ENCODE measurements at places on chromosomes 1 and 21.

DNA sequence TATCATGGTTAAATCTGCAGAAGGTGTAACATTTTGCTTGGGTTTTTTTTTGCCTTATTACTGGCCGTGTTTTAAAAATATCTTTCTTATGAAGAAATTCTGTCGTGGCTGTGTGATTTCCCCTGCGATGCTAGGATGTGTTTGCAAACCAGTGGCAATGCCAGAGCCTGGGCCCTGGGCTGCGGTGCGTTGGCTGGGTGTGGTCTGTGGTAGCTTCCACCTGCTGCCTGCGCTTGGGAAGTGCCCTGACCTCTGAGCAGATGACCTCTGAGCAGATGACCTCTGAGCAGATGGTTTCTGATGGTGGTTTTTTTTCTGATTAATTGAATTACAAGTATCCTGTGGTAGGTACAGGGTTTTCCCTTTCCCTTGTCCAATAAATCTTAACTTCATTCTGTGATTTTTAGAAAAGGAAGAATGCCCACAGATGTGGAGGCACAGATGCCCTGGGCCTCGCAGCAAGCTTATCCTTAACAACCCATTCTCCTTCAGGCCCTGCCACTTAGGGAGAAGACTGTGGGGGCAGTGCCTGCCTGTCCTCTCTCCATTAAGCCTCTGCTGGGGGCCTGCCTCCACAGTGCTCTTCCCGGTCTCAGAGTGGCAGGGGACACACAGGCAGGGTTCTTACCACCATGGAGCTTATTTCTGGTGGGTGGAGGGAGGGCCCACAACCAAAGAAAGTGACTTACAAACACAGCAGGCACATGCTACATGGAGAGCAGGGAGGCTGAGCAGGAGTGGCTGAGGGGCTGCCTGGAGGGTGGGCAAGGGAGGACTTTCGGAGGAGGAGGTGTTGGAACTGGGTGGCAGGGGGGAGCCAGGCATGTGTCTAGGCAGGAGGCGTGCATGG is 81.7 kb downstream of the PCBP3 start:
- DNase-seq: no peak

DNA sequence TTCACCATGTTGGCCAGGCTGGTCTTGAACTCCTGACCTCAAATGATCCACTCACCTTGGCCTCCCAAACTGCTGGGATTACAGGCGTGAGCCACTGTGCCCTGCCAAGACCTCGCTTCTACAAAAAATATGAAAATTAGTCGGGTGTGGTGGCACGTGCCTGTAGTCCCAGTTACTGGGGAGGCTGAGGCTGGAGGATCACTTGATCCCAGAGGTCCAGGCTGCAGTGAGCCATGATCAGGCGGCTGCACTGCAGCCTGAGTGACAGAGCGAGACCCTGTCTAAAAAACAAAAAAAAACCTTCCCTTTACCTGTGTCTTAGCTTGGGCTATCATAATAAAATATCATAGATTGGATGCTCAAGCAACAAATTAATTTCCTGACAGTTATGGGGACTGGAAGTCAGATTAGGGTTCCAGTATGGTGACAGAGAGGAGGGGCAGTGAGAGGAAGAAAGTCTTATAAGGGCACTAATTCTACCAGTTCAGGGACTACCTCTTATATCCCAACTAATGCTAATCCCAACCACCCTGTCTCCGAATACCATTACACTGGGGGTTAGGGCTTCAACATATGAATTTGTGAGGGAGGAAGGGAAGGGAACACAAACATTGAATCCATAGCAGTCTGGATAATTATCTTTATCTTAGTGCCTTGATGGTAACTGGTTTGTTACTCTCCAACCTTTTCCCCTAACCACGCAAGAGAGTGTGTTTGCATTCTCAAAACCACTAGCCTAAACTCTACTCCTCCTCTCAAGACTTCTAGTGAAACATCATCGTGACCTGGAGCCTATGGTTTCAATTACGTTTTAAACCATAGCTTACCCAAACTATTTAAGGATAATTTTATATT is 1.0 kb upstream of the NAXE start:
- DNase-seq: no peak

GRCh38 chr1:94926126-94926914 is 590 bp downstream of the CNN3 start:
- peak; percentile 53 for DNase-seq

GRCh38 chr1:184192796-184193195 is 141.3 kb downstream of the TSEN15 start:
- DNase-seq: no peak

GRCh38 chr21:16742131-16742641 is 770.7 kb upstream of the CXADR start:
- no peak for DNase-seq

DNA sequence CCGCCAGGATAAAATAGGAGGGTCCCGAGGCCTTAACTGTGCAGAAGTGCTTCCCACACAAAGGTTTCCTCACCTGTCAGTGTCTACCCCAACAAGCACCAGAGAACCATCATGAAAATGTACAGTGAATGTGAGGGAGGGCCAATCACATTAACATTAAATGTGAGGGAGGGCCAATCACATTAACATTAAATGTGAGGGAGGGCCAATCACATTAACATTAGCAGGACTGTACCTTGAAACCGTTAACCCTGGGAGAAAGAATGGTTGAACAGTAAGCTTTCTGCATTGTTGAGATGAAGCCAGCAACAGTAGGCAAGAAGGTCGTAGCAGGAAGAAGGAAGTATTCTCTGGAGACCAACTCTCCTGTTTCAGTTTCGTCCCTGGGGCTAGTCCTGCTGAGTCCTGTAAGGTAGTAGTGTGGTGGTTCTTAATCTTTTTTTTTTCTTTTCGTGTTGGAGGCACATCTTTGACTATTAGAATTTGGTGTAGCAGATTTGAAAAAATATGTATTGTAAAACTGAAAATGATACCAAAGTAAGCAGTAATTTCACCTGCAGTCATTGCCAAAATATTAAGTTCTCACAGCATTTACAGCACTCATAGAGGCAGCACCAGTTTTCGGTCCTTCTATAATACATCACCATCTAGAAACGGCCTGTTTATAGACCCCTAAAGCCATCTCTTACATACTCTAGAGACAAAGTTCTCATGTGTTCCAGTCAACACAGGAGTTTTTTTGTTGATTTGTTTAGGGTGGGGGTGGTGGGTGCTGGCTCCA is 98.6 kb upstream of the PPP2R5A start:
- no peak for DNase-seq

DNA sequence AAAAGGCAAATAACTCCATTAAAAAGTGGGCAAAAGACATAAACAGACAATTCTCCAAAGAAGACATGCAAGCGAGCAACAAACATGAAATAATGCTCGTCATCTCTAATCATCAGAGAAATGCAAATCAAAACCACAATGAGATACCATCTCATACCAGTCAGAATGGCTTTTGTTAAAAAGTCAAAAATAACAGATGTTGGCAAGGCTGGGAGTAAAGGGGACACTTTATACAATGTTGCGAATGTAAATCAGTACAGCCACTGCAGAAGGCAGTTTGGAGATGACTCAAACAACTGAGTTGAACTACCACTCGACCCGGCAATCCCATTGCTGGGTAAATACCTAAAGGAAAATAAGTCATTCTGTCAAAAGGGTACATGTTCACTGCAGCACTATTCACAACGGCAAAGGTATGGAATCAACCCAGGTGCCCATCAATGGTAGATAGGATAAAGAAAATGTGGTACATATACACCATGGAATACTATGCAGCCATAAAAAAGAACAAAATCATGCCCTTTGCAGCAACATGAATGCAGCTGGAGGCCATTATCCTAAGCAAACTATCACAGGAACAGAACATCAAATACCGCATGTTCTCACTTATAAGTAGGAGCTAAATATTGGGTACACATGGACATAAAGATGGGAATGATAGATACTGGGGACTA is 25.9 kb downstream of the TSPAN2 start:
- no peak for DNase-seq

DNA sequence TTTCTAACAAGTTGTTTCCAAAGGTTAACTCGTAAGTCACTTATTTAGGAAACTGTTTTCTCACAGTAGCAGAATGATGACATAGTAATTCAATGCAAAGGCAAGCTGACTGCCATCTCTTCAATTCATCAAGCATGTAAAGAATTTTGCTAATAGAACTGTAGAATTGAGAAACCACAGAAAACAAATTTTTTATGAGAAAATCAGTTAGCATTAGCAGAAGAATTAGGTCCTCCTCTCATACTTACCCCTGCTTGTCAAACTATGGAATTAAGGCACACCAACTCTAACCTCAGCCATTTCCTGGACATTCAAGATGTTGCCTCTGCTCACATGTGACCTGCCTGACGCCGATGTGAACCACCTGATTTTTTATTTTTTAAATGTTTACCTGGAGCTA is 115.2 kb downstream of the LRRC40 start:
- no peak for DNase-seq

DNA sequence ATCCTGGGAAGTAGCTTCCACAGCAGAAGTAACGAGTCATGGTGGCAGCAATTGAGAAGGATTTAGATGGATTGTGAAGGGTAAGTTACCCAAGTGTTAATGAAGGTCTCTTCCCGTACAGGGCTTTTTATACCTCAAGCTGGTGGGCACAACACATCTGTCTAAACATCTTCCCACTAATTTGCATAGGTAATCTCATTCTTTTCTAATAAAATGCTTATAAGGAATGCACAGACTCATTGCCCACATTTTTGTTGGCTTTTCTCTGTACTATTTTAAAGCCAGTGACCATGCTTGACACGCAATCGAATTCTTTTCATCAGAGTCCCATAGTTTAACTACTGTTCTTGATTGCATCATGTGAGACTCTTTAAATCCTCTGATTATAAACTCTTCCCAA is at the start of gene KRTAP7-1:
Gene KRTAP7-1 (minus strand): TSS at position 101 of the 400 bp plus-strand sequence. CDS start 61 bp downstream, at position 40.
- no peak for DNase-seq

DNA sequence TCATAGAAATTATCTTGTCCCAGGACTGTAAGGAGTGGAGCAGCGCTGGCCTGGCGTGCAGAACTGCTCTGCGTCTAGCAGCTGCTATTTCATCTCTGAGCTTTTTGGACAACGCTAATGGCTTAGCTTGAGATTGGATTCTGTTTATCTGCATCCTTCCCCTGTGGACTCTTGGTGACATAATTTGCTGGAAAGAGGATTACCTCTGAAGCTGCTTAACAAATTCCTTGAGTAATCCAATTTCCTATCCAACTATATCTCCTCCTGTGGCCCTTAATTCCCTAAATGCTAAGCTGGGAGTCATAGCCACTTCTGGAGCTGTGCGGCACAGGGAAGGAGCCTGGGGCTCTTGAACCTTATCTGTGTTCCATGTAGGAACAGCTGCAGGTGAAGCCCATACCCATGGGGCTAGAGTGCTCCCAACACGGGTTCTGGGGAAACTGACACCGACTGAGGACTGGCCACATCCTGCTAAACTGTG is 43.2 kb downstream of the IL6R start:
- DNase-seq: no peak

DNA sequence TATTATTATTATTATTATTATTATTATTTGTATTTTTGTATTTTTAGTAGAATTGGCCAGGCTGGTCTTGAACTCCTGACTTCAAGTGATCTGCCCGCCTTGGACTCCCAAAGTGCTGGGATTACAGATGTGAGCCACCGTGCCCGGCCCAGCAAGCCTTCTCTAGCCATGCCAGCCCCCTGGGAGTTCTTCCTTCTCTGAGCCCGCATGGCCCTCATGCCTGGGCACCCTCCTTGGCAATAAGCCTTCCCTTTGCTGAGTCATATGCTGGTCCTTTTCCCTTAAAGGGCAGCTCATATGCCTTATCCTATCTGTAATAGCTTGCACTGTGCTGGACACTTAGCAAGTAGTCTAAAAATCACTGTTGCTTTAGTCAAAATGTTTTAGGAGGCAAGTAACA is 8.5 kb upstream of the NBL1 start:
- DNase-seq: no peak

- no peak for DNase-seq
These were observed 781 bp upstream of the METTL13 start for GRCh38 chr1:171780583-171781175.

- no peak for DNase-seq
These were observed 278.9 kb downstream of the TGFB2 start for GRCh38 chr1:218624052-218624451.

GRCh38 chr1:114314098-114314497 is 160.4 kb upstream of the SYT6 start:
- no peak for DNase-seq

DNA sequence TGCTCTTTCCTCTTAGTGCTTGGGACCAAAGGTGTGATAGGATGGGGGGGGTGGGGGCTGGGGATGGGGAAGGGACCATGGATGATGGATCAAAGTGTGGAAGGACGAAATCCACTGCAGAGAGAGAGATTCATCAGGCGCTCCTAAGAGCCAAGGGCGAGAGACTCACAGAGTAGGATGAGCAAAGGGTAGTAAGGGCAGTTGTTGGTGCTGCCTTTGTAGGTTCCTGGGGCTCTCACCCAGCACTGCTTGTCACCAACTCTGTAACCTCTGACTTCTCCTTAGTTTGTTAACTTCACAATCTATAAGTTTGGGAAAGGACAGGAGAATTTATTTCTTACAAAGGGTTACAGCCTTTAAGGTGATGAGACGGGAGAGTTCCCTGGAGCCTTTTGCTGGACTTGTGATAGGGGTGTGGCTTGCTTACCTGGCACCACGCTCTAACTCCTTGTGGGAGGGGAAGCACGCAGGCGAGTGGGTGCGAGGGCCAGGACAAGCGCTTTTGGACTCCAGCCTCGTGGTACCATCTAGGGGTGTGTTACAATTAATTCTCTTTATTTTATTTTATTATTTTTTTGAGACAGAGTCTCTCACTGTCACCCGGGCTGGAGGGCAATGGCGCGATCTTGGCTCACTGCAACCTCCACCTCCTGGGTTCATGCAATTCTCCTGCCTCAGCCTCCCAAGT is 1.6 kb upstream of the PDXK start:
- DNase-seq: no peak

DNA sequence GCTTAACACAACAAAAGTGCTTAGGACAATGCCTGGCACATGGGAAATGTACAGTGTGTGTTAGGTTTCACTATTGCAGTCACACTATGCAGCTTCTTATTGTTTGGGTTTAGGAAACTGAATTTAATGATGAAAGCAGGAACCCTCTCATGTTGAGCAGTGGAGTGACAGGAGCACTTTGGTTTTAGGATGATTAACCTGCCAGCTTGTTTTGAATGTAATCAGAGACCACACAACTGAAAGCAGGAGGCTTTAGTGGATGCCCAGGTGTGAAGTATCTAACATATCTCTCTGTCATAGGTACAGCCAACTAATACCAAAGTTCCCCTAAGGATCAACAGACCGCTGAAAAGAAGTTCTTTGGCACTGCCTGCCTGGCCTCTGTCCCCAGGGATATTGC is 406.9 kb upstream of the USP24 start:
- no peak for DNase-seq

DNA sequence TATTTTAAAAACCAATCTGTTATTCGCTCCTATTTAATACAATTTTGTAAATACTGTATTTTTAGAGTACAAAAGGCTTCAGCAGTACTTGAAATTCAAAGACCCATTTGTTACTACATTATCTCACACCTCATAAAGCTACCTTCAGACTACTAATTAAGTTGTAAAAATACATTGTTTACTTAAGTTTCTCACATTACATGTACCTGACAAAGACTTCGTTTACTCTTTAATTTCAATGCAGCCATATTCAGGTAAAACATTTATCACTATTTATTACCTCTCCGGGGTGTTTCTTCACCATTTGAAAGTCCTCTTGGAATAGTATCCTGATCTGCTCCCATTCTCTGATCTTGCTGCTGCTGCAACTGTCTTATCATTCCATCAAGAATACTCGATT is 55.2 kb downstream of the BRWD1 start:
- DNase-seq: no peak

- no peak for DNase-seq
These were observed 26.7 kb downstream of the NDC1 start for GRCh38 chr1:53811414-53811851.

GRCh38 chr1:59979666-59980065 is 53.1 kb upstream of the CYP2J2 start:
- DNase-seq: no peak
